ENCODE measurements at places on chromosomes 12 and 14. TPM values are rescaled to one million over a fixed set of nuclear protein-coding genes. Genes with fewer than 3 reads are reported as not detected.

Gene SERPINA6
- total RNA-seq = not detected

Gene KRT6C
- total RNA-seq = not detected

Gene RNASE3
- not detected for total RNA-seq

Gene PELI2
- 16.2 TPM for total RNA-seq

Gene SALL2
- total RNA-seq = 164 TPM

Measured in neural crest cell (in vitro differentiated cells).